ENCODE measurements at places on chromosomes 5 and 9. TPM values are rescaled to one million over a fixed set of nuclear protein-coding genes. Genes with fewer than 3 reads are reported as not detected.

FRRS1L gene
- total RNA-seq: not detected

TRIM7 gene
- 1.3 TPM for total RNA-seq

DMRT3 gene
- total RNA-seq: not detected

TAF11L5 gene
- not detected for total RNA-seq

GABRA1 gene
- total RNA-seq: not detected

KCNMB1 gene
- total RNA-seq: not detected

IL31RA gene
- 2.3 TPM for total RNA-seq

DNA sequence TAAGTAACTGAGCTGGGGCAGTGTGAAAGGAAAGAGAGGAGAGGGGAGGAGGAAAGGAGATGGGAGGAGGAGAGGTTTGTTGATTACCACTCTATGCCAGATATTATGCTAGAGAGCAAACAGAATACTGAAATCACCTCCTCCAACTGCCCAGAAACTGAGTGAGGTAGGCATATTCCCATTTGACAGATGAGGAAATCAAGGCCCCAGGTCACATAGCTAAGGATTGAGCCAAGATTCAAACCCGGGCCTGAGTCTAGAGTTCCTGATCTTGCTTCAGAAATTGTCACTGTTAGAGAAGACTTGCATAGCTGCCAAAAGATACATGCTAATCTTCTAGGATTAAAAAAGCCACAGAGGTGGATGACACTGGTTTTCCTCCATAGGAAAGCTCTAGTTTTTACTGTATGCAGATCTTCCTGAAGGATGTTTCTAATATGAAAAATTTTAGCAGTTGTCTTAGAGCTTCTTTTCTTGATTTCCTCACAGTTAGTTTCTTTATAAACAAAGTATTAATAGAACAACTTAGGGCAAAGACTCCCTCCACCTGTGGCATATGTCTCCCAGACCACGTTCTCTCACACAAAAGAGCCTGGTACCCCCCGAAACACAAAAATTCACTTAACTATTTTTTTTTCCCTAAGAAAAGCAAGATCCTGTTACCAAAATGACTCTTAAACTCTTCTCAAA lies 97.4 kb downstream of the NLN start:
- DNase-seq: no peak

- no peak for DNase-seq
Observed at GRCh38 chr5:169648725-169649310, 11.7 kb downstream of the DOCK2 start.

DNA sequence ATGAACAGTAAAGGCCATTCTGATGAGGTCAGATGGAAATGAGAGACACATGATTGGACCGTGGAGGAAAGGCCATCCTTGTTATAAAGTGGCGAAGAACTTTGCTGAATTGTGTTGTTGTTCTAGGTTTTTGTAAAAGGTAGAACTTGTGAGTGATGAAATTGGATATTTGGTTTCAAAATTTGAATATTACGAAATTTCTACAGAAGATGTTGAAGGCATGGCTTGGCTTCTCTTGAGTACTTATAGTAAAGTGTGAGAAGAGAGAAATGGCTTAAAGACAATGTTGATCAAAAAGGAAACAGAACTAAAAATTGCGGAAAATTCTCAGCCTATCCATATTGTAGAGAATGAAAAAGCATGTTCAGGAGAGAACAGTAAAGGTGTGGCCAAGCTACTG lies 166.6 kb upstream of the S1PR3 start:
- DNase-seq: no peak

GRCh38 chr5:117652958-117653280 lies 1078.3 kb upstream of the SEMA6A start:
- DNase-seq: no peak

- no peak for DNase-seq
Observed at GRCh38 chr5:167261309-167262100, 1029.9 kb upstream of the WWC1 start.

GRCh38 chr9:121610638-121610953 lies 40.8 kb upstream of the DAB2IP start:
- DNase-seq: no peak

- DNase-seq: peak; percentile 32
Observed at GRCh38 chr9:94925751-94926430, 199.4 kb downstream of the AOPEP start.

DNA sequence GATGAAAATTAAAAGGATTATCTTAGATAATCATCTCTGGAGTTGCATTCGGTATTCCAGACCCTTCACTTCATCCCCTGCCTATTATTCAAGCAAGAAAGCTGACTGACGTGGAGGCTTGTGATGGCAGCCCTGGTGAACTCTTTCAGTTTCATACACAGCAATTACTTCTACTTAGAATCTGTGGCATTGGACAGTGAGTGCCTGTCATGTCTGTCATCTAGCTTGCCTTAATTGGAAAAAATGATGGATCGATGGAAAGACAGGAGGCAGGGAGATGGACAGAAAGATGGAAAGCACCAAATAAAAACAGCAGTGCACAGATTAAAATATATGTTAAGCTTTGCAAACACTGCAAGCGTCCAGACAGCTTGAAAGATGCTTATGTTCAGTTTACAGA lies 1371.0 kb upstream of the CDH6 start:
- DNase-seq: no peak
